ENCODE measurements at places on chromosomes 4 and X.

DNA sequence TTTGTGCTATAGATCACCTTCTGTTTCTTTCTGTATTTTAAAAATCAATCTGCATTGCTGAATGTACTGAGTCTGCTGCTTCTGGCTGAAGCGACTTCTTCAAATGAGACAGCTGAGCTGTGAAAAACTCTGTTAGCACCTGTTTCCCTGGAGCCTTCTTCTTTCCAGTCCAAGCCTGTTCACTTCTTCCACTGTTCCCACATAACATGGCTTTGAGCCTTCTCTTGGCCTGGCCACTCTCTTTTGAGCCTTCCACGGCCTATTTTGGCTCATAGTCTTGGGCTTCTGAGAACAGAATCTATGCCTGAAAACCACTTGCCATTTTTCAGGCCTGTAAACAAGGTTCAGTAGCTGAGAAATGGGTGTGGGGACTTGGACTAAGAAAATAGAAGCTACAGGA, 132.9 kb upstream of the IGFBP7 start:
- no peak for DNase-seq

DNA sequence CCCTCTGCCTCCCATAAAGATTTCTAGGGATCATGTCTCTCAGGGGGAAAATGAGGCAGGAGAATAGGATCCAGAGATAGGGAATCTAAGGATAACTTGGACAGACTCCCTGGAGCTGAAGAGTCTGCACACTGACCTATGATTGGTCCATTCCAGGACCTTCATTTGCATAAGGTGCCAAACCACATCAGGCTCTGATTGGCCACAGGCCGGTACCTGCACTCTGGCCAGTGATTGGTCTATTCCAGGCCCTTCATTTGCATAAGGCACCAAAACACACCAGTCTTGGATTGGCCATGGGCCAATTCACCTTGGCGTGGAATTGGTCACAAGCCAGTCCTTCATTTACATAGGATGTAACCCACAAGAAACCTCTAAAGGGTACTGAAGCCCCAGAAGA, 4.0 kb upstream of the HERC5 start:
- DNase-seq: no peak

GRCh38 chr4:107468812-107469211, 251.2 kb downstream of the PAPSS1 start:
- no peak for DNase-seq

GRCh38 chr4:165502916-165503907, 124.4 kb downstream of the CPE start:
- DNase-seq: no peak

DNA sequence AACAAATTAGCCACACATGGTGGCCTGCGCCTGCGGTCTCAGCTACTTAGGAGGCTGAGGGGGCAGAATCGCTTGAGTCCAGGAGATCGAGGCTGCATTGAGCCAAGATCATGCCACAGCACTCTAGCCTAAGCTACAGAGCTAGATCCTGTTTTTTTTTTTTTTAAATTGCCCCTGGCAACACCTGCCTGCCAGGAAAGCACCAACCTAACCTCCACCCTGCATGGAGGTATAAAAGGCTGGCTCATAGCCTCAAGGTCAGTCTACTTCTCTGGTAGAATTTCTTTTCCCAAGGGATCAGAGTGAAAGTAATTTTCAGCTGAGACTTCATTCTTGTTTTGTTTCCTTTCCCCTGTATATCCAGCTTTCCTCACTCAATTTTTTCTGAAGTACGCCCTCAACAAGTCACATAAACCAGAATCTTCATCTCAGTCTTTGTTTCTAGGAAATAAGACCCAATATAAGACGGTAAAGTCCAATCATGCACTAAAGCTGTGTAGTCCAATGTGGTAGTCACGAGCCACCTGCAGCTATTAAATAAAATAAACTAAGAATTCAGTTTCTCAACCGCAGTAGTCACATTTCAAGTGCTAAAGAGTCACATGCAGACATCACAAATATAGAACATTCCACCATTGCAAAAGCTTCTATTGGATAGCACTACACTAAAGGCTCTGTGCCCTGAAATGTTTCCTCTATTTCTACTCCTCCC, 113.3 kb downstream of the HPGD start:
- DNase-seq: no peak

DNA sequence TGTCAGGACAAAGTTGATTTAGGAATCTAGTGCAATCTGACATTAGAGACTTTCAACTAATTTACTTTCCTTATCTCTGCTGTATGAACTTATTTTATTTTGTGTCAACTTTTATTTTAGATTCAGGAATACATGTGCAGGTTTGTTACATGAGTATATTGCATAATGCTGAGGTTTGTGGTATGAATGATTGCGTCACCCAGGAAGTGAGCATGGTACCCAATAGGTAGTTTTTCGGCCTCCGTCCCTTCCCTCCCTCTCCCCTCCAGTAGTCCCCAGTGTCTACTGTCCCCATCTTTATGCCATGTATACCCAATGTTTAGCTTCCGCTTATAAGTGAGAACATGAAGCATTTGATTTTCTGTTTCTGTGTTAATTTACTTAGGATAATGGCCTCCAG, 68.7 kb upstream of the TEX13D start:
- peak; percentile 72 for DNase-seq

DNA sequence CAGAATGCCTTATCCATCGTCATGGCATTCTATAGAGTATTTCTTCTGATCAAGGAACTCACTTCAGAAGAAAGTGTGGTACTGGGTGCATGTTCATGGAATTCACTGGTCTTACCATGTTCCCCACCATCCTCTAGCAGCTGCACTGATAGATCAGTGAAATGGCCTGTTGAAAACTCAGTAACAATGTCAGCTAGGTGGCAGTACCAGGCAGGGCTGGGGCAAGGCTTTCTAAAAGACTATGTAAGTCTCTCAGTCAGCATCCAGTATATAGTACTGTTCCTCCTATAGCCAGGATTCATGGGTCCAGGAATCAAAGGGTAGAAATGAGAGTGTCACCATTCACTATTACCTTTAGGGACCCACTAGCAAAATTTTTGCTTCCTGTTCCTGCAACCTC, 15.8 kb upstream of the LDB2 start:
- DNase-seq: peak; percentile 26

GRCh38 chr4:183139972-183140570, 41.0 kb downstream of the WWC2 start:
- no peak for DNase-seq

DNA sequence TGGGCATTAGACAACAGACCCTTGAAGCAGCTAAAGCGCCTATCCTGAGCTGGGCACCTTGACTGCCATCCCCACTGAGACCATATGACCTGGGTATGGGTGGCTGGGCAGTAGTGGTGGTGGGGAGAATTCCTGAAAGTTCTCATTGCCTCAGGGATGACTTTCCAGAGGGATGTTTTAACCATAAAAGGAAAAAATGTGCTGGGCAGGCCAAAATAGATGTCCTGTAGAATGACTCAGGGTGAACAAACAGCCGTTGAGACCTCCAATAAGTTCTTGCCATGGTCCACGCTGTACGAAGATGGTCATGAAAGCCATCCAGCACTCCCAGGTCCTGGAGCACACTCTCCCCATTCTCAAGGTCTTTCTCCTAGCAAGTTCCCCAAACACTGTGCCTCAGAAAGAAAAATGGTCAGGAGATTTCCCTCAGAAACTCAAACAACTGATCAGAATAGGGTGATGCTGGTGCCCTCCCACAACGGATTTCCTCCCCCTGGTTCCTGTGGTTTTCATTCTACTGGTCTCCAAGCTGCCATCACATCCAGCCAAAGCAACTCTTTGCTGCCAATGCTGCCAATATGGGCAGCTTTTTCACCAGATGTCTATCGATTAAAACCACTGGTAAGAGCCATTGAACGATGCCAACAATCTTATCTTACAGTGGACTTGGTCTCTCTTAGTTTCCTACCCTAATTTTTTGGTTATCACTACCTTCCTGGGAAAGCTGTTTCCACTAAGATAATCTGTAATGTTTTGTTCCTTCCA, 11.2 kb downstream of the CDKN2AIP start:
- peak; percentile 63 for DNase-seq

GRCh38 chr4:163747886-163748285, 253.4 kb downstream of the TMA16 start:
- no peak for DNase-seq

DNA sequence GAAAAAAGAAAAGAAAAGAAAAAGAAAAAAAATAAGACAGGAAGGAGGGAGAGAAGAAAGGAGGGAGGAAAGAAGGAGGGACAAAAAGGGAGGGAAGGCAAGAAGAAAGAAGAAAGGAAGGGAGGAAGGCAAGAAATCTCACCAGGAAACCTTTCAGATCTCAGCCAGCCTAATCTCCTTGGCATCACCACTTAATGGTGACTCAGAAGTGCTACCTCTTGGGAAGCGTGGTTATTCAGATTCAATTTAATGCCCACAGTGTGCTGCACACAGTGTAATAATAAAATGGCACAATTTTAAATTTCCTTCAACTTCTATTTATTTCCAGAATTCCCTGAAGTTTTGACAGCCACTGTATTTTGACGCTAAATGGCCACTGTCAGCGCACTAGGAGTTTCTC, 50.3 kb downstream of the DKK2 start:
- no peak for DNase-seq

DNA sequence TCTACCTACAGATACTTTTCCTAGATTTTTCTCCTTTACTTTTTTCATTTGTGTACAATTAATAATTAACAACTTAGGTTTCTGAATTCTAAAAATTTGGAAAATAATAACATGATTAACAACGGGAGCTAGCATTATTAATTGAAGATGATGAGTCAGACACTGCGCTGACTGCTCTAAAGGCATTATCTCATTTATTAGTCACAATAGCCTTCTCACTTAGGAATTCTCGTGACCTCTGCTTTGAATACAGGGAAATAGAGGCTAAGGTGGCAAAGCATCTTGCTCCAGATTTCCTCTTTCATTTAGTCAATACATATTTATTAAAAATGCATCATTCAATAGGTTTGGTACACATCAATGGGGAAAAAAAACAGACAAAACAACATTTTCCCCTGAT, 441.3 kb downstream of the PCDH18 start:
- no peak for DNase-seq

DNA sequence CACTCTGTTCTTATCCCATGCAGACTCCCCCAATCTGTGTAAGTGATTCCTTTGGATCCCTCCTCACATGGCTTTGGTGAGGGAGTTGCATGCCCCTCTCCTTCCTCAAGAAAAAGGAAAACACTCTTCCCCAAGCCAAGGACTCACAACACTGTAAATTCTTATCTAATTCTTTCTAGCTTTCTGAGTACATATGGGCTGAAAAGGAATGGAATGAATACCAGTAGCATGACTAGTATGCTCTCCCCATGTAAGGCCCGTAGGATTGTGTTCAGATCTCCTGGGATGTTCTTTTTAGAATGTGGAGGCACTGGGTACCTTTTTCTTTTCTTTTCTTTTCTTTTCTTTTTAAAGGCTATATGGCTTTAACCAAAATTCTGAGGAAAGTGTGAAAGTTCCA, 17.0 kb upstream of the MAGED1 start:
- no peak for DNase-seq

GRCh38 chr4:21195682-21196081, 495.4 kb downstream of the PACRGL start:
- no peak for DNase-seq

DNA sequence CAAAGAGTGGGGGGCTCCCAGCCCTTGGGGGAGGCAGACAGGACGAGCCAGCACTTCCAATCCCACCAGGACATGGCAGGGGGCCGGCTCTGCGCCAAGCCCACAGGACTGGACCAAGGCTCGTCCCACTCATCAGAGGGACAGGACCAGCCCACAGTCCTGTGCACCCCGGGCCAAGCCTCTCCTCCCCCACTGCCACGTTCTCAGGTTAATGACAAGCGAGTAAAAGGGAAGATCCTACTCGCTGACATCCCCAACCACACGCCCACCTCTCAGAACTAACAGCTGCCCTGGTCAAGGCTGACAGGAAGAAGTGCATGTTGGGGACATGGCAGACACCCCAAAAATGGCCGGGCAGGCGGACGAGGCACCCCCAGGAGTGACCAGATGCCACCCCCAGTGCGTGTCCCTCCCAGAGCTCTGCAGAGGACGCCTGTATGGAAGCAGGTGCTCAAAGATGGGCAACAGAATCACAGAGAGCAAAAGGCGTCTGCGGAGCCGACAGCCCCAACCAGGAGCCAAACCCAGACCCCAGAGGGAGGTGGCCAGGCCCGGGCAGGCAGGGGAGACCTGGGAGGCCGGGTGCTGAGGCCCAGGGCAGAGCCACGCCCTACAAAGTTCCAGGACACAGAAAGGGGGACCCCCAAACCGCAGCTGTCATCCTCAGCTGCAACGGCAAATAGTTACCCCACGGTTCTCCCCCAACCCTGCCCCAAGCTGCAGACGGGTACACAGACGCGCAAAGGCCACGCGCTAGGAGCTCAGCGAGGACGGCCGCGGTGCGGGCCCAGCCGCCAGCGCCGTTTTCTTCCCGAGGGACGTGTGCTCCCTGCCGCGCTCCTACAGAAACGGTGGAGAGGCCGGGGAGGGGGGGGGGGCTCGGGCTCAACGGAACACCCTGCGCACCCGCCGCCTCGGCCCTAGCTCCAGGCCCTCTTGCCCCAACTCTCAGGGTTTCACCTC, 1.7 kb downstream of the CTBP1 start:
- DNase-seq: peak; percentile 73

DNA sequence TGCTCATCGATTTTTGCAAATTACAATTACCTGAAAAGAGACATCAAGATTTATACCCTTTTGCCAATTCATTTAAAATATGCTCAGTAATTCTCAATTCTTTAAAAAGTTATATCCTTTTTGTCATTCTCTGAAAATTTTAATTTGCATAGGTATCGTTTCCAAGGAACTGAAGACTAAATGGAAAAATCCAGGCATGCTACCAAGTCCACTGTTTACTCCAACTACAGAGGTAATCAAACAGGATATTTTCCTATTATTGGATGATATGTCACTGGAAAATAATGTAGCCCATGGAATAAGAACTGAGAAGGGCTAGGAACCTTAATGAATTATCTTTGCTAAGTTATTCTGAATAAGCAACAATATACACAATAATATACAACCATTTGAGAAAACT, 132.7 kb downstream of the THOC2 start:
- DNase-seq: no peak

GRCh38 chr4:88005076-88005475, 2.4 kb upstream of the PKD2 start:
- DNase-seq: no peak

- DNase-seq: no peak
Observed at GRCh38 chrX:38402118-38402517, 49.7 kb downstream of the OTC start.

DNA sequence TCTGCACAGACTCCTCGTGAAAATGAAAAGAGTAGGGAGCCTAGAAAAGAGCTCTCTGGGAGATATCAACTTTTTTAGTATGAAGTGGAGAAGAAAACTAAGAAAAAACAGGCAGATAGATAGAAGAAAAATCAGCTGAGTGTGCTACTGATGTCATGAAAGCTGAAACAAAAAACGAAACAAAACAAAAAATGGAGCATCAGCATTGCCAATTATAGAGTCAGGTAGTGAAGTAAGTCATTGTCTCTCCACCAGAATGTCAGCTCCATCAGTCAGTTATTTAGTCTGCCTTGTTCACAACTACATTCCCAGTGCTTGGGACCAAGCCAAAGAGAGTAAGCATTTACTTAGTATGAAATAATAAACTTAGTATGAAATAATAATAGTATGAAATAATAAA, 595.1 kb downstream of the STPG2 start:
- DNase-seq: no peak

- no peak for DNase-seq
Observed at GRCh38 chr4:48187813-48188212, 53.8 kb upstream of the TXK start.
